Gastroesophageal sphincter (tissue), 4 donors: ENCODE measurements at places on chromosomes 4 and X. TPM values are rescaled to one million over a fixed set of nuclear protein-coding genes. Genes with fewer than 3 reads are reported as not detected.

P2RY8 gene
- total RNA-seq, result 0.81 TPM

TMEM175 gene
- 40.3 TPM for total RNA-seq

OPN1MW gene
- not detected for total RNA-seq

GPR50 gene
- not detected for total RNA-seq

GYPE gene
- total RNA-seq, result 0.35 TPM

CLDN22 gene
- not detected for total RNA-seq
